ENCODE measurements at places on chromosomes 2 and 18.

DNA sequence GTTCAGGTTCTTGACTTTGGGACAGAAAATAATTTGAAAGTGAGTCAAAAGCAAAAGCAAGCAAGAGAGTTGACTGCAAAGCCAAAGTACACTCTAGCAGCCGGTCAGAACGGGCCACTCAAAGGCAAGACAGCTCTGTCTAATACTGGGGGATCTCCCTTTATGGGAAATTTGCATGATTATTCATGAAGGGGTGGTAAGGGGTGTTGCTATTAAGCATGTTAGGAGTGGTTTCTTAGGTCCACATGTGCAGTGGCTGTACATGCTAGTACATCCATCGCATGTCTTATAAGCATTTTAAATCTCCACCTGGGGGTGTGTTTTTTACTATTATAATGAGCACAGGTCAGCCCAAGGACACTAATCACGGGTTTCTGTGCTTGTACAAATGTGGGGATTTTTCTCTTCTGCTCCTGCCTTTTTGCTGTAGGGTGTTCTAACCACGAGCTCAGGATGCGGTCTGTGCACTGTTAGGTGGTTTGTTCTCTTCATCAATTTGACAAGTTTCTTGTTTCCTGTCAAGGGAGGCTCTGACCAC, 60.2 kb upstream of the SPP2 start:
- no peak for DNase-seq

DNA sequence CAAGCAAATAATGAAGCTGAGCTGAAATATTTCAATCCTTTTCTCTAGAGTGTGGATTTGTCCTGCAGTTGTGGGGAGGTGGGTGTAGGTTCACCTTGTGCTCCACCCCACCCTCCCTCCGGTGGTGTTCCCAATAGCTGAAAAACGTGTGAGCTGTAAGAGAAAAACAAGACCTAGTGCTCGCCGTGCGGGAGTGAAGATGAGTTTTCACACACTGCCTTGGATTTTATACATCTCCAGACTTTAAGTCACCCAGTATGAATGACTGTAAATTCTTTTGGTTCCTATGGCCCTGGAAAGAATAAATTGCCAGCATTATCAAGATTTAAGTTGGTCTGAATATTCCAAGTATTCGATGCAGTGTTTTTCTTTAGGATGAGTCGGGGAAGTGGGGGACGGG, 1.9 kb upstream of the SOX11 start:
- DNase-seq, result no peak

GRCh38 chr2:166365803-166366420, 9.8 kb downstream of the SCN9A start:
- DNase-seq, result no peak

- no peak for DNase-seq
Observed at GRCh38 chr18:25164211-25164847, 187.6 kb downstream of the ZNF521 start.

DNA sequence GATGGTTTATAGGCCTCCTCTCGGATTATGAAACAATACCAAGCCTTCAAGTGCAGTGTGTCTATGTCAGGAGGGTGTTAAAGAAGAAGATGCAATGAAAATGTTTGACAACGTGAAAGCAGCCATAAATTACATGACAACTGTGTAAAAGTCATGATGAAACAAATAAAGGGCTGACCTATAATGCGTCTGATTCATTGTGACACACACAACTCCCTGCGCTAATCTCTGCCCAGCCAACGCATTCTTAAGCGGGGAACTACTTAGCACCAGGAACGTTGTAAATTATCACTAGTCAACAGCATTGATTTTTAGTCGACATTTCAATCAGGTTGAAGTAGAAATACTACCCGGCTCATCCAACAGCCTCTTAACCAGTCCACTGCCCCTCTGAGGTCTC, 26.8 kb downstream of the BCL11A start:
- DNase-seq, result no peak
